Kasumi-1 (cell line): ENCODE measurements at places on chromosomes 2 and 18.

GRCh38 chr2:96788442-96789244 is 27.4 kb upstream of the CNNM3 start:
- DNase-seq: no peak

- no peak for DNase-seq
Measured at GRCh38 chr2:209872675-209873074, 101.0 kb downstream of the UNC80 start.

DNA sequence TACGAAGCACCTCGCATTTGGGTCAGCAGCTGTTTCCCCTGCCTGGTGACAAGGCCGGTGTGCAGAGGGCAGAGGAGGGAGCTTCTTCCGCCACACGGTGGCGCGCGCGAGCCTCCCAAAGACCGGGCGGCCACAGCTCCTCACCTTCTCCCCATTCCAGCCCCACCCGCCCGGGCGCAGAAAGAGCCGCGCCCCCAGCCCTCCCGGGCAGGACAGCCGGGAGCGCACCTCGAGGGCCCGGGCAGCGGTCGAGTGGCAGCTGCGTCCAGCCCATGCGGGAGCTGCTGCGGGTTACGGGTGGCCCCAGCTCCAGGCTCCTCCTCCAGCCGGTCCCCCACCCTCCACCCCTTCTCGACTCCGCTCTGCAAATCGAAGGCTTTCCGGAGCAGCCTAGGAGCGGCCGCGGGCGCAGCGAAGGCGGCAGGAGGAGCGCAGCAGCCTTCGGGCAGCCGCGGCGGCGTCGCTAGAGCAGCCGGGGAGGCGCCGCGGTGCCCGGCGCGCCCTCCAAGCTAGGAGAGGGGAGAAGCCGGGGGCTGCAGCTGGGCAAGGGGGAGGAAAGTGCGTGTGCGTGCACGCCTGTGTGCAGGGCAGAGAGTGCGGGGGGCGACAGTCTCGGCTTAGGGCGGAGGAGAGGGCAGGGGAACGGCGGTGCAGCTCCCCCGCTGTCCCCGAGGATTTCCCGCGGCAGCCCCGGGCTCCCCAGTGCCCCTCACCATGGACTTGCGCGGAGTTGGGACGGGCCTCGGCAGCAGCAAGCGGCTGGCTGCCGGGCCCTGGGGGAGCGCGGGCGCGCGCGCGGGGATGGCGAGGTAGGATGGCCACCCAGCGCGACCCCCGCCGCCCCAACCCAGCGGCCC is at the start of gene CCDC85A:
Gene CCDC85A (plus strand): TSS at position 348 of the 857 bp plus-strand sequence. CDS start 635 bp downstream, outside the sequence.
- DNase-seq: peak; percentile 80

DNA sequence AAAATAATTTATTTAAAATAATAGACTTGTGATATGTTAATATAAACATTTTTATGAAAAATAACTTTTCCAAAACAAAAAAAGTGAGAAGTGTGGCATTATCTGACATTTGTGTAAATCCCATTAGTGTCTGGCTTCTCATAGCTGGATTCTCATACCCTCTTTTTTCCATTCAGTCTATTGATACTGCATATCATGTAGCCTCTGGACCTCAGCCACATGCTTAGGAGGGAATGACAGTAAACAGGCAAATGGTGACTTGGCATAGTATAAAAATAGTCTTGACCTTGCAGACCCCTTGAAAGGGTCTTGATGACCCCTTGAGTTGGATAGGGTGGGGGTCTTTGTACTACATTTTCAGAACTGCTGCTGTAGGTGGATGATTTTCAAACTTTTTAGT is 29.2 kb downstream of the GALNT1 start:
- DNase-seq: no peak

DNA sequence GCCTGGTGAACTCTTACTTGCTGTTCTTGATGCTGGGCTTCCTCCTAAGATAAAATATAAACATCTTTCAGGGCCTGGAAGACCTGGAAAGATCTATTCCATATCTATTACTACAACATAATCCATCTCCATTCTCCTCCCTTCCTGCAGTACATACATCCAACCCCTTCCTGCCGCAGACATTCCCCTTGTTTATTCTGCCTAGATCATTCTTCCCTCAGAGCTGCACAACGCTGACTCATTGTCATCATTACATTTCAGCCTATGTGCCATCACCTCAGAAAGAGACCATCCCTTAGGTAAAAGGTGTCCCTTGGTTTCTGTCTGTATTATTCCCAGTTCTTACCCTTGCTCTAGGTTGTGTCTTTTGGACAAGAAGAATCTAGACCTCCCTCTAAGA is 2.5 kb upstream of the CDH7 start:
- DNase-seq: no peak

GRCh38 chr2:196170213-196170605 is 1.2 kb downstream of the STK17B start:
- peak; percentile 67 for DNase-seq

DNA sequence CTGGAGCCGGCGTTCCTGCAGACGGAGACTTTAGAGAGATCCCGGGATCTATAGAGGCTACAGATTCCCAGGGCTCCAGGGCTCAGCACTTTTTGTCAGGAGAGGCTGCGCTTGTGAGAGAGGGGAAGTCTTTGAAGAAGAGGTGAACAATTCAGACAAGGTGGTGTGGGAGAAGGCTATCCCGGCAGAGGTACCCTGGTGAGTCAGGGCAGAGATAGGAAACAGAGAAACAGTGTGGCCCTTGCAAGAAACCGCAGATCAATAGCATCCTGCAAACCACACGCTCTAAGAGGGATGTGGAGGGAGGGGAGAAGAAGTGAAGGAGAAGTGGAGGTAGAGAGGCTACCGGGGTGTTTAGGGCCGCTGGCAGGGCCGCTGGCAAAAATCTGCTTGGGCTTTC is 160.5 kb upstream of the APCDD1 start:
- DNase-seq: no peak

GRCh38 chr2:96393989-96394761 is 58.6 kb downstream of the NCAPH start:
- no peak for DNase-seq

- no peak for DNase-seq
Measured at GRCh38 chr2:20209373-20210109, 15.4 kb downstream of the SDC1 start.
